ENCODE measurements at places on chromosomes 2 and 18.

- no peak for DNase-seq
Measured at GRCh38 chr2:104473546-104473945, 380.4 kb upstream of the POU3F3 start.

DNA sequence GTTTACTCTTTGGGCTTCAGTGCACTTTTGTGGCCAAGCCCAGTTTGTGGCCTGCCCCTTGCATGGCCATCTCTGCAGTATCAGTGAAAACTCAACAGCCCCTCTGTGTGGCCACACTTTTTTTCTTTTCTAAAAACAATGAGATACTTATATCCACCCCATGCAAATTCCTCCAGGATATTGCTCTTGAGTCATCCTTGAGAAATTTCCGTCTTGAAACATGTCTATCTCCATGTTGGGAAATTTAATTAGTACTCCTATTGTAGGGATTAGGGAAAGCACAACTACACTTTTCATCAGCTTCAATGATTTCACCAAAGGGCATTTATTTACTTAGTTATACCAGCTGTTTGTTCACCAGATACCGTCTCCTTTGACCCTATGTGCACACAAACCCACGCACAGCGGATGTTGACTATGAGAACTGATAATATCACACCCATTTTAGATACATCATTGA lies 993.1 kb downstream of the TSN start:
- DNase-seq = no peak

- DNase-seq = no peak
Measured at GRCh38 chr2:237432484-237433092, 18.6 kb upstream of the COL6A3 start.

DNA sequence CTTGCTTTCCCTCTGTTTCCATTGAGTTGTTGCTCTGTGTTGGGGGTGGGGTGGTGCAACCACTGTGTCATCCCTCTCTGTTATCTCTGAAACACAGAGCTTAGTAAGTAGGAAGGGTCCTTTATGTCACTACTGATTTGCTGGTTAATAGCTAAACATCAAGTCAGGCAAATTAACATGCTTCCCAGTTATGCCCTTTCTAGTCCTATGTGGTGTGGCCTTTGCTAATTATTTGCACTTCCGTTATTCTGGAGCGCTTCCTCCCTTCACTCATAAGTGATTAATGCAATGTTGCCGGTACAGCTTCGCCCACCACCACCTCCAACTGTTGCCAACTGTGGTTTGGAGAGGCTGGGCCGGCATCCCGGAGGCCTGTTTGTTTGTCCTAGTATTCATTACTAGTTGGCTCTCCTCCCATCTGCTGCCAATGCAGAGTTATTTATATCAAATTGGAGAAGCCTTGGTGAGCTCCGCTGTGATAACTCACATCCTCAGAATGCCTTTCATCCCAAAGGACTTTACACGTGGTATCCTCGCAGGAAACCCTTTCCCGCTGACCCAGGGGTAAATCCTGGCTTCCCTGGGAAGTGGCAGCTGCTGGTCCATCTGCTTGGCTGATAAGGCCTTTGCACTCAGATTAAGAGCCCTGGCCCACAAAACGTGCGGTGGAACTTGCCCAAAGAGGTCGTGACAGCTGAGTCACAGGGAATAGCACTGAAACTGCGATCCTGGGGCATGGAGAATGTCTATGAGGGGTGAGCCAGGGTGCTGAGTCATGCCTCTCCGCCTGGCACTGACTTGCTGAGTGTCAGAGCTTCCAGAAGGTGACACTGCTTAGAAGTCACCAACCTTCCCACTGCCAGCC lies 72.0 kb upstream of the ZCCHC2 start:
- peak; percentile 63 for DNase-seq

- DNase-seq = no peak
Measured at GRCh38 chr2:235675678-235676535, 182.1 kb downstream of the AGAP1 start.
